ENCODE measurements at places on chromosomes 5 and 9.

- DNase-seq, result no peak
These were observed 24.8 kb downstream of the ADCY2 start for GRCh38 chr5:7420510-7421280.

DNA sequence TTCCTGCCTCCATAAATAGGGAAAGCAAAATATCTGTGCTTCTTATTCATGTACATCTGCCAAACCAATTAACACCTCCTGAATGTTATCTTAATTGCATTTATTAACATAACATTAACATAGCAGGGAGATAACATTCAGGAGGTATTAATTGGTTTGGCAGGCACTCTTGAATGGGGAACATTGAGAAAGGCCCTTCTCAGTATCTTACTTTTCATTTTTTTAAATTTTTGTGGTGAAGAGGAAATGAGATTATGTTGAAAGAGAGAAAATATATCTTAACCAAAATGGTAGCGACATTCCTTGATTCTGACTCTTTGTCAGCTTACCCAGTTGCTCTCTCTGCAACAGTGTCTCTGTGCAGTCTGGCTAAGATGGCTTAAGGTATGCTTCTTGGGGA is 100.4 kb upstream of the TLE1 start:
- DNase-seq, result no peak

- no peak for DNase-seq
These were observed 291.2 kb downstream of the IRX1 start for GRCh38 chr5:3886524-3887451.

DNA sequence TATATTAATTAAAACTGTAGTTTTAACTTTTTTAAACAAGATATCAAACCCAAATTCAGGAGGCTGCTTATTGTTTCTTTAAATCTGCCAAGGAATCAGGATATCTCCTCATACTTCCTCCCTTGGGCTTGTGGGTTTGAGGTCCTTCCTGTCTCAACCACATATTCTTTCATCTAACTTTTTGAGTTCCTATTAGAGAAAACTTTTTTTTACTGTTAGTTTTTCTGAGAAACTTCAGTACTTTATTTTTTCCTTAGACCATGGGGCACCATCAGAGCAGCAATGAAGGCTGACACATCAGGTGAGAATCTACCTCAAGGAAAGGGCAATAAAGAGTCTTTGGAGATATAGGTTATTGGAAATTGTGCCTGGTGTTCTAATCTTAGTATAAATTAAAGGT is 56.7 kb downstream of the TSSK1B start:
- DNase-seq, result no peak

DNA sequence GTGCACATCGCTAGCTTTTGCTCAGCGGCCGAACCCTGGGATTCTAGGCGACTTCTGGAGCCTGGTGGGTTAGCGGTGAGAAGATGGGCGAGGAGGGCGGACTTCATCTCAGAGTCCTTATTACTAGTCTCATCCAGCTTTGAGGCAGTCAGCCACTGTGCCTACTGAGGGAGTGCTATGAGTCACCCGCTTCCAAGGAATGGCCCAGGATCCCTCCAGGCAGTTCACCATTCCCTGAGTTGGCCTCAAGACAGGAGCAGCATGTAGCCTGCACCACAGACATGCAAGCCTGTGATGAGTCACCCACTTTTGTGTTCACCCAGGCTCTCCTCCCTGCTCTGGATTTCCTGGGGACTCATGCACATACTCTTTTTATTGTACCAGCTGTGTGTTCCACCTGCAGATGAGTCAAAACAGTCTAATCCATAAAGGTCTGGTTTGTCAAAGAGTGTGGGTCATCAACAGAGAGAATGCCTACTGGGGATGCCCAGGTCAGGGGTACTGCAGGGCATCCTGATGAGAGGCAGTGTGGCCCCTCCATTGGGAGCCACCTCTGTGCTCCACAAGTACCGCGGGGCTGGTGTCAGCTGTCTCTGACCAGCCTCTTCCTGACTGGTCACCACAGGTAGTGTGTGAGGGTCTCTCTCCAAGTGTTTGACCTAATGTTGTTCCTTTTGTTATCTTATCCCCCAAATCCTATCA is 20.2 kb downstream of the SLC22A5 start:
- DNase-seq, result peak; percentile 81

GRCh38 chr5:6583049-6583880 is 49.6 kb downstream of the NSUN2 start:
- DNase-seq, result no peak

DNA sequence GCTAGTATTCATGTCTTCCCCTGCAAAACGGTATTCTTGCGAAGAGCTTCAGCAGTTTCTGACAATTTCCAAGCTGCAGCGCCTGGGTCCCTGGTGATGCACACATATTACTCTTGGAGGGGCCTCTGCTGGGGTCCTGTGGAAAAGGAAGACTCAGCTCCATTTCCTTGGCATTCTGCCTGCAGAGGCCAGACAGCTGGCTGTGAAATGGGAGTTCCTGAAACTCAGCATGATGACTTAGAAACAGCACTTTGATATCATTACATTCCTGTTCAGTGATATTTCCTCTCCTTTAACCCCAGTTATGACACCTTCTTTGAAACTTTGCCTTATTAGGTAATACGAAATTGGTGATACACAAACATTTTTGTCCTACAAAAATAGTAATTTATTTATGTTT is 98.5 kb downstream of the APBA1 start:
- peak; percentile 84 for DNase-seq

DNA sequence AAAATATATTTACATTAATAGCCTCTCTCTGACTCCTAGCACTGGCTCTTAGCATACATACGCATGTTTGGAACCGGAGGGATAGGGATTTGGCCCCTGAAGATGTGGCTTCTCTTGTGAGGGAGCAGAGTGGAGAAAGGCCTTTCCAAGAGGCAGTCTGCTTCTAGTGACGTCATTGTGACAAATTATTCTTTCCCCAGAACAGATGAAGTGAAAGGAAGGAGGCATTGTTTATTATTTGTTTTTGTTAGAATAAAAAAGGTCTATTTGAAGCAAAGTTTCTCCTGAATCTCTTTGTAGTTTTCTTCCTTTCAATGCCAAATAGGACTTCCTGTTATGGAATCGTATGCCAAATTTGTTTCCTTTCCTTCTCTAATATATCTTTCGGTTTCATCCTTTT is 361.6 kb downstream of the ICE1 start:
- DNase-seq, result no peak

DNA sequence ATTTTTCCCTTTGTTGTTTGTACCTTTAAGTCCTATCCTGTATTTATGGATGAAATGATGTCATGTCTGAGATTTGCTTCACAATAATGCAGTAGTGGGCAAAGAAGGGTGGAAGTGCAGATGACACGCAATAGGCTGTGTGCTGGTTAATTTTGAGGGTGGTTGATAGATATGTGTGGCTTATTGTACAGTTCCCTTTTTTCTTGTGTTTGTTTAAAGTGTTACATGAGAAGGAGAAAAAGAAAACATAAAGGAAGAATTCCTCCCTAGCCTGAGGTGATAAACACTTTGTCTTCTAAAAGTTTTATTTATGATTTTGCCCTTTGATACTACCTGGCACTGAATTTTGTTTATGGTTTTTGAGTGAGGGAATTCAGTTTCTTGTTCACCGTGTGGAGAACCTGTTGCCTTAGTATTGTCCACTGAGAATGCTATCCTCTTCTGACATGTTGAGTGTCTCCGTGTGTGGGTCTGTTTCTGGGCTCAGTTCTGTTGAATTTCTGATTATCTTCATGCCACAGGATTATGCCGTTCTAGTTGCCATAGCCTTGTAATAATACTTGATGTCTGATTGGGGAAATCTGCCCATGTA is 52.3 kb upstream of the FAM120AOS start:
- no peak for DNase-seq

- no peak for DNase-seq
These were observed 21.8 kb downstream of the NDUFS4 start for GRCh38 chr5:53582225-53582624.

- DNase-seq, result no peak
These were observed 23.7 kb downstream of the SNX30 start for GRCh38 chr9:112774006-112774996.

DNA sequence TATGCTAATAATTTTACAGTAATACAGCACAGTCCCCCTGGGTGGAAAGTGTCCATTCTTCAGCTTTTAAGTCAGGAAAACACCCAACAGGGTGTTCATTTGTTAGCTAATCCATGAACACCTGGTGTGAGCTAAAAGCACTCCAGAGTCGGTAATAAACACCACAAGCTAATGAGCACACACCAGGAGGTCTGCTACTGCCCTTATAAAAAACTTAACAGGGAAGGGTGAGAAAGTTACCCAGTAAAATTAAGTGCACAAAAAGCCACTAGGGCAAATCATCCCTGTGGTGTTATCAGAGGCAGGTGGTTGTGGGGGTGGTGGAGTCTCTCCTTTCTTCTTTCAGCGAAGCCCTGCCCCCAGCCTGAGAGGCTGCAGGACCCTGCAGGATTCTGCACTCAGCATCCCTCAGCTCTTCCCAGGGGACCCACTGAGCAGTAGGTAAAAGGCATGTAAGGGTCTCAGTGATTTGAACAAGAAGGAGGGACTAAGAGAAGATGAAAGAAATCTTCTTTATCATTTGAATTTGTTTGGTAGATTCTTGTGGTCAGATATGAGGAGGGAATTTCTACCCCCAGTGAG is 14.4 kb downstream of the GDNF start:
- DNase-seq, result no peak

GRCh38 chr5:124160265-124160664 is 586.2 kb downstream of the ZNF608 start:
- DNase-seq, result no peak

GRCh38 chr5:154418344-154418820 is 27.4 kb upstream of the SAP30L start:
- DNase-seq, result no peak

Measured in pulmonary artery endothelial cell (primary cell).